K562 (cell line): ENCODE measurements at places on chromosomes 12 and 14. TPM values are rescaled to one million over a fixed set of nuclear protein-coding genes. Genes with fewer than 3 reads are reported as not detected.

DNA sequence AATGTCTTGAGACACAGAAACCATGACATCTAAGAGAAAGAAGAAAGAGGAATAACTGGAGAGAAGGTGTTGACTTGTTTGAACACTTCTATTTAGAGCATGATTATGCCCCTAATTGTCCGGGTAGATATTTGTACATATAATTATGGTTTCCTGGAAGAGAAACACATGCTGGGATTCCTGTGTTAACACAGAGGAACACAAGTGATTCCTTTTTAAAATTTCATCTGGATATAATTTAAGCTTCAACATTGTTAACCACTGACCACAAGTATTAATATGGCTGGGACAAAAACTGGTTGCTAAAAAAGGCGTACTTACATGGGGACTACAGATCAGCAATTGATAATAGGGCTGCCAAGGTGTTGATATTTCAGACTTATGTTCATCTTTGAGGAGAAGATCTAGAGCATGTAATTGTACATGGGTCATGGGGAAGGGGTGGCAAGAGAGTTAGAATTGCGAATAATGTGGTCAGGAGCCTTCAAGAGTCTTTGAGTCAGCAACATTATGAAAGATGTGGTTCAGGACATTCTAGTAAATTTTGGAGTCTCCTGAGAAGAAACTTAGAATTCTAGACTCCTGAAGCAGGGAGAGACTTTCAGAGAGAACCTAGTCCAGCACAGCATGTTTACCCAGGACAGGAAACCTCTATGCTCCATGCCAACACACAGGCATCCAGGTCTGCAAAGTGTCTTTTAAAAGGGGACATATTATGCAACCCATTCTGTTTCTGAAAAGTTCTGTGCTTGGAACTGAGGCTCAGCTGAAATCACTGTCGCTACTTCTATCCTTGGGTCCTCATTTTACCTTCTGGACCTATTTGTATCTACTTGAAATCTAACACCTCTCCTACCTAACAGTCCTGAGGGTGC, 56.5 kb downstream of the SLC38A1 start:
- DNase-seq: no peak

DNA sequence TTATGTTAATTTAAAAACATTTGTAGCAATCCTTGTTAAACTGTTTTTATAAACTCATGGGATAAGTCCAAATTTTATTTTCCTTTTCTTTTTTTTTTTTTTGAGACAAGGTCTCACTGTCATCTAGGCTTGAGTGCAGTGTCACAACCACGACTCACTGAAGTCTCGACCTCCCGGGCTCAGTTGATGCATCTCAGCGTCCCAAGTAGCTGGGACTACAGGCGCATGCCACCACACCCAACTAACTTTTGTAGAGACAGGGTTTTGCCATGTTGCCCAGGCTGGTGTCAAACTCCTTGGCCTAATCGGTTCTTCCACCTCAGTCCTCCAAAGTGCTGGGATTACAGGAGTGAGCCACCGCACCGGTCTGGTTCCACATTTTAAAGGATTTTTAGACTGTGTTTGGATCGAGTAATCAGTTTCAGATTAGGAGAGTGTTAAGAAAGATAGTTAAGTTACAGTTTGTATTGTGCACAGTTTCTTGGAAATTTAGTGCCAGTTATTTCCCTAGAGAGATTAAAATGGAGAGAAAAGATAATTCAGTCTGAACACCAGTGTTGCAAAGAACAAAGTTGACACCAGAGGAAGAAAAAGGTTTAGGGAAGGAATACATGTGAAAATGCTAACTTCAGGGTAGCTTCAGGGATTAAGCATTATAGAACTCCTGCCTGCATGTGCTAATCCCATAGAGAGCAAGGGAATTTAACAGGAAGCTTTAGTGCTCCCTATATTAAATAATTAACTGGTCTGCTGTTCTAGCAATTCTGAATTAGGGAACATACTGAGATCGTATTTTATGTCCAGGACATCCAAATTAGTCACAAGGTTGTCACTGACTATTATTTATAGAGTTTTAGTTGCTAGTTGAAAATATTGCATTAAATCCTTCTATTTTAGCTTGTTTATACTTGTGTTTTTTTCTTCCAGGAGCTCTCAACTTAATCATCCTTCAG, 10.1 kb downstream of the RAP1B start:
- DNase-seq: no peak

The RERG gene
- total RNA-seq: 3.9 and 4.3 TPM in 2 replicates

DNA sequence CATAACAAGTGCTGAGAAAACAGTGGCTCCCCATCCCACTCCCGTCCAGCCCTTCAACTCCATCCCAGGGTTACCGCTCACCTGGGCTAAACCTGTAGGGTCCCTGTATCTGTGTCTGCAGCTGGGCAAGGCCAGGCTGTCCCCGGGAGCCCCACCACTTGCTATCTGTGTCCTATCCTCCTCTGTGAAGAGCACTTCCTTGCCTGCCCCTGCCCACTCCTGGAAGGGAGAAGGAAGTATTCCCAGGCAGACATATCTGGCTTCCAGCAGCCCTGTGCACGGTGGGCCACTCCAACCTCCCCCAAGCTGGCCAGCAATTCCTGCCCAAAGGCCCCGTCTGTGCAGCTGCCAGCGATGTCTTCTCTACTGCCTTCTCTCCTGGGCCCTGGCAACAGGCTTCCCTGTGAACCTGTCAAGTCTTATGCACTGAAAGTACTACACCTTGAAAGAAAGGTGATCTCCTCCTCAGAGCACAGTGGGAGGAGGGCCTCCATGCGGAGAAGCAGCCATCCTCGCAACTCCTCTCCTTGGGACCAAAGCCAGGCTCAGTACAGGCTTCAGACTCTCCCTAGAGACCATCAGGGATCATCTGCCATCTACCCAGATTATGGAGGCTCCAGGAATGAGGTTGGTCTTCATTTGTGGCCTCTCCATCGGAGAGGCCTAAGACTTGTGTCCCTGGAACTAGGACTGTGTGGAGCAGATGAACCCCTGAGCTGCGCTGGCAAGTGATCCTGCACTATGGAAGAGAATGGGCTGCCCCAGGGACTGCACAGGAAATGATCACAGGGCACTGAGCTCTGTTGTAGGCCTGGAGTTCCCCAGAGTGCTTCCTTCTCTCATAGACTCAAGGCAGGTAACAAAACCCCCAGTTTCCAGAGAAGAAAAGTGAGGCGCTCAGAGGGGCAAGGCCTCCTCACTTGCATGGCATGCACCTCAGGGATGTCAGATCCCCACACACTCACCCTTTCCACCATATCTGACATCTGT, 663.6 kb downstream of the BCL11B start:
- DNase-seq: no peak
